Esophagus squamous epithelium (tissue), 5 donors: ENCODE measurements at places on chromosomes 1 and 21.

DNA sequence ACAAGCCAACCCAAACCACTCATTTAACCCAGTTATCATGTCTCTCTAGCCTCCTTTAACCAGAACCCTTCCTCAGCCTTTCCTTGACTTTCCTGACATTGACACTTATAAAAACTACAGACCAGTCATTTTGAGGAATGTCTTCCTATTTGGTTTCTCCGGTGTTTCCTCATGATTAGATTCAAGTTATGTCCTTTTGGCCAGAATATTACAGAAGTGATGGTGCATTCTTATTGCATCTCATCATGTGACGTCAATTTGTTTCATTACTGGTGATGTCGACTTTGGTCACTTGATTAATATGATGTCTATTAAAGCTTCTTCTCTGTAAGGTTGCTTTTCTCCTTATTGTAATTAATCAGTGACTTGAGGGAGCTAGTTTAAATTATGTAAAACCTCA, 6.1 kb upstream of the RCSD1 start:
- H3K4me1 ChIP-seq = peaks cover 3% of the 10 kb centered on the region
- H3K4me3 ChIP-seq = no peak overlapping the region
- no peaks in the 10 kb centered on the region for H3K36me3 ChIP-seq
- no peak for DNase-seq
- no peak overlapping the region for H3K27ac ChIP-seq
- H3K27me3 ChIP-seq = no peaks in the 10 kb centered on the region

- H3K4me3 ChIP-seq = no peak overlapping the region
- no peaks in the 10 kb centered on the region for H3K4me1 ChIP-seq
- no peak for DNase-seq
- no peak overlapping the region for H3K27ac ChIP-seq
- no peaks in the 10 kb centered on the region for H3K27me3 ChIP-seq
- H3K36me3 ChIP-seq = no peaks in the 10 kb centered on the region
Measured at GRCh38 chr1:178145605-178146004, 51.7 kb downstream of the RASAL2 start.

GRCh38 chr1:2170211-2170610, 24.4 kb downstream of the FAAP20 start:
- no peak for DNase-seq
- no peaks in the 10 kb centered on the region for H3K27me3 ChIP-seq
- H3K4me3 ChIP-seq = no peak overlapping the region
- no peak overlapping the region for H3K27ac ChIP-seq
- peaks cover 25% of the 10 kb centered on the region for H3K36me3 ChIP-seq

GRCh38 chr1:76492752-76493430, 374.4 kb upstream of the ST6GALNAC5 start:
- H3K4me1 ChIP-seq = no peaks in the 10 kb centered on the region
- no peaks in the 10 kb centered on the region for H3K27me3 ChIP-seq
- H3K27ac ChIP-seq = no peak overlapping the region
- H3K36me3 ChIP-seq = no peaks in the 10 kb centered on the region
- DNase-seq = no peak
- no peak overlapping the region for H3K4me3 ChIP-seq

DNA sequence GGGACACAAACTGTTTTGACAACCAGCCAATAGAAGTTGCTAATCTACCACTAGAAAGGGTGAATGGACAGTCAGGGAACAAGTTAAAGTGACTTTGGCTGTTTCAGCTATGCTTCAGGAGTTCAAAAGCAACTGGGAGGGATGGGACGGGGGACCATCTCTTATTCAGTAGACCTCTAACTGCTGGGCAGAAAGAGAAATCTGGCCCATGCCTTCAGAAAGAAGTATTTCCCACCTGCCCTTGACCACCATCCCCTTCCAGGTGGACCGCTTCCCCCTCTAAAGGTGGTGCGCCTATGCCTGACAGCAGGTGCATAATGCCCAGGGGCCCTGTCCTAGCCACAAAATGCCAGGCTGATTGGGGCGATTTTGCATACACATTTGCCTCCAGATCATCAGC, 5.2 kb downstream of the ITPKB start:
- H3K36me3 ChIP-seq = peaks cover 39% of the 10 kb centered on the region
- peak overlapping the region; percentile 22 for H3K4me3 ChIP-seq
- peaks cover 54% of the 10 kb centered on the region for H3K4me1 ChIP-seq
- DNase-seq = no peak

- no peak overlapping the region for H3K27ac ChIP-seq
- no peak for DNase-seq
- no peak overlapping the region for H3K4me3 ChIP-seq
- H3K4me1 ChIP-seq = no peaks in the 10 kb centered on the region
Measured at GRCh38 chr1:219771080-219771479, 157.3 kb downstream of the SLC30A10 start.

- H3K36me3 ChIP-seq = no peaks in the 10 kb centered on the region
- H3K27me3 ChIP-seq = no peaks in the 10 kb centered on the region
- H3K4me1 ChIP-seq = no peaks in the 10 kb centered on the region
- no peak overlapping the region for H3K27ac ChIP-seq
Measured at GRCh38 chr1:91633438-91633837, 132.8 kb downstream of the CDC7 start.

DNA sequence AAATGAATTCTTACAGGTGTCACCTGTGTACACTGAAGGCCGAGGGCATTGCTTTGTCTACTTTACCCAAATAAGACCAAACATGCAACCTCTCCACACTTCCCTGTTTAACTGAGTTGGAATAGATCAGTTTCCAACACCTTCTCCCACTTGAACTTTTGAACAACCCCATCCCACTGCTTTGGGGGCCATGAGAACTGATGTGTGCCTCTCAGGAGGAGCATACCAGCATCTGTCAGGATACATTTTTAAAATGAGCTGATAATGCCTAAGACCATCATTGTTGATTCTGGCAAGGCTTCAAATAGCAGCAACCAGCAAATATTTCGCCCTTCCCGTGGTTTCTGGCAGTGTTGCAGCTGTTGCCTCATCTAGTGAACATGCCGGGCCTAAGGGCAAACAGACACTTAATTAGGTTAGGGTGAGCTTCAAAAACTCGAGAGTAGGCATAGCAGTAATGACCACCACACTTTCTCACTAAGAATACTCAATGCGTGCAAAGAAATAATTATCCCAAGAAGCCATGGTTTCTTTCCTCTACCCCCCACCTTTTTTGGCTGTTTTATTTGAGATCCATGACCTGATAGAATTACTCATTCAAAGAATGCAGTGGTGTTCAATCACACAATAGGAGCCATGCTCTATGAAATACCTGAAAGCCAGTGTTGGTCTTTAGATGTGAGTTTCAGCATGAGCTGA, 63.7 kb downstream of the MAP10 start:
- H3K27ac ChIP-seq = no peak overlapping the region
- H3K4me1 ChIP-seq = no peaks in the 10 kb centered on the region
- no peak overlapping the region for H3K4me3 ChIP-seq

- H3K36me3 ChIP-seq = peaks cover 37% of the 10 kb centered on the region
- peak overlapping the region; percentile 87 for H3K27ac ChIP-seq
- no peak overlapping the region for H3K4me3 ChIP-seq
- H3K27me3 ChIP-seq = no peaks in the 10 kb centered on the region
- H3K4me1 ChIP-seq = peaks cover 27% of the 10 kb centered on the region
- DNase-seq = no peak
Measured at GRCh38 chr1:27439150-27439549, 46.7 kb downstream of the GPR3 start.

DNA sequence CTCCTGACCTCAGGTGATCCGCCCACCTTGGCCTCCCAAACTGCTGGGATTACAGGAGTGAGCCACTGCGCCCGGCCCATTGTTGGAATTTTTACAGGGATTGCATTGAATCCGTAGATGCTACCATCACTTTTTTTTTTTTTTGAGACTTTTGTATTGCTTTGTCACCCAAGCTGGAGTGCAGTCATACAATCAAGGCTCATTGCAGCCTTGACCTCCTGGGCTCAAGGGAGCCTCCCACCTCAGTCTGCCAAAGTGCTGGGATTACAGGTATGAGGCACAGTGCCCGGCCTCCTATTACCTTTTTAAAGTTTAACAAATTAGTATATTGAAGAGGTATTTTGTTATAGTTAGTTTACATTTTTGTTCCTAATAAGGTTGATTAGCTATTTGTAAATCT, 62.2 kb upstream of the SLC45A1 start:
- no peaks in the 10 kb centered on the region for H3K4me1 ChIP-seq
- H3K27ac ChIP-seq = no peak overlapping the region
- H3K27me3 ChIP-seq = no peaks in the 10 kb centered on the region
- H3K4me3 ChIP-seq = no peak overlapping the region
- DNase-seq = no peak

DNA sequence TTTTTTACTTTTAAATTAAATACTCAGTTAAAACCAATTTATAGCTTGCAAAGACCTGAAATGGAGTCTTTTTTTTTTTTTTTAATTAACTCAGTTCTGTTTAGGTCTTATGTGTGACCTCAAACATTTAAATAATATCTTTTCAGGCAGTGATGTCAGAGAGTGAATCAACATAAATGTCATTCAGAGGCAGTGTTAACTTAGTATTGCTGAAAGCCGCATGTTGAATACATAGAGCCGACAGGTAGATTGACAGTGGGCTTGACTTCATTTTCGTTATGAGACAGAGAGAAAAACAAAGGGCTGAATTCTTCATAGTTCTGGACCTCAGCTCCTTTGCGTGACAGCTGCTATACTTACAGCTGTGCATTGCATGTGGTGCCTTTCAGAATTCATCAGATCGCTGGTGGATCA, 51.5 kb downstream of the PRDM2 start:
- H3K27me3 ChIP-seq = no peaks in the 10 kb centered on the region
- H3K27ac ChIP-seq = peak overlapping the region; percentile 95
- H3K4me1 ChIP-seq = peaks cover 41% of the 10 kb centered on the region
- H3K4me3 ChIP-seq = peak overlapping the region; percentile 69
- no peak for DNase-seq

GRCh38 chr1:86858524-86859261, 55.2 kb downstream of the SELENOF start:
- H3K36me3 ChIP-seq = no peaks in the 10 kb centered on the region
- H3K4me3 ChIP-seq = no peak overlapping the region
- H3K4me1 ChIP-seq = no peaks in the 10 kb centered on the region
- H3K27ac ChIP-seq = no peak overlapping the region
- H3K27me3 ChIP-seq = no peaks in the 10 kb centered on the region
- no peak for DNase-seq

DNA sequence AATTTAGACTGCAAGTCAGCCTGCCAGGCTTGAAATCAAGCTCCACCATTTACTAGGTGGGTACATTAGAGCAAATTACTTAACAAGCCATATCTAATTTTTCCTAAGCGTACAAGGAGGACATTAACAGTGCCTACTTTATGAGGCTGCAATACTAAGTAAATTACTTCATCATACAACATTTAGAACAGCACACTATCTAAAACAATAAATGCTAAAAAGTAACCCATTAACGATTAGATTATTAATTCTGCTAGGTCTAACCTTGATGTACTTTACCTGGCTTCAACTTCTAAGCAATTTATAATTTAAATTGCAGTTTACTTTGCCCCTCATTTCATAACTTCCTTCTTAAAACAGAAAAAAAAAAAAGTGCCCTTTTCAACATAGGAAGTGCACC, 1155.6 kb upstream of the NCAM2 start:
- no peaks in the 10 kb centered on the region for H3K27me3 ChIP-seq
- no peak for DNase-seq
- no peak overlapping the region for H3K4me3 ChIP-seq
- no peaks in the 10 kb centered on the region for H3K4me1 ChIP-seq

DNA sequence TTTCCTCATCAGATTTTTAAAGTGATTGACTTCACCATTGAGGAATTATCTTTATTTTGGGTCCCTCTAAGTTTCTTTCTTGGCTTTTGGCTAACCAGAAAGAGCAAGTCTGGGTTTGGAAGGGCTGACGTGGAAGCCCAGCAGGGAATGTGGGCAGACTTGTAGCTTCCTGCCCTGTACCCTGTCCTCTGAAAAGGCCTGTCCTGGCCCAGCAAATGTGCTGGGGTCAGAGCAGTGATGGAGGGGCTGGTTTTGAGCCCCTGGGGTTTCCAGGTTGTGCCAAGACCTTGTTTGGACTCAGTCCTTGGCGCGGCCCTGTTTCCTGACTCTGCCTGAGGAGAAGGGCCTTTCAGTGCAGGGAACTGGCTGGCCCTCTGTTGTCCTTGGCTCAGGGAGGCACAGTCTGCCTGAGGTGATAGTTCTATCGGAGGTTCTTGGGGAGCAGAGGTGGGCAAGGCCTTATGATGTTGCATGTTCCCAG, 72.1 kb downstream of the UCK2 start:
- peaks cover 85% of the 10 kb centered on the region for H3K4me1 ChIP-seq
- H3K27ac ChIP-seq = peak overlapping the region; percentile 52
- no peak overlapping the region for H3K4me3 ChIP-seq
- no peaks in the 10 kb centered on the region for H3K27me3 ChIP-seq
- no peaks in the 10 kb centered on the region for H3K36me3 ChIP-seq

GRCh38 chr1:111653709-111654108, 34.1 kb downstream of the RAP1A start:
- peaks cover under 1% of the 10 kb centered on the region for H3K36me3 ChIP-seq
- no peak for DNase-seq
- H3K27ac ChIP-seq = no peak overlapping the region
- H3K27me3 ChIP-seq = no peaks in the 10 kb centered on the region
- peaks cover 8% of the 10 kb centered on the region for H3K4me1 ChIP-seq
- no peak overlapping the region for H3K4me3 ChIP-seq

DNA sequence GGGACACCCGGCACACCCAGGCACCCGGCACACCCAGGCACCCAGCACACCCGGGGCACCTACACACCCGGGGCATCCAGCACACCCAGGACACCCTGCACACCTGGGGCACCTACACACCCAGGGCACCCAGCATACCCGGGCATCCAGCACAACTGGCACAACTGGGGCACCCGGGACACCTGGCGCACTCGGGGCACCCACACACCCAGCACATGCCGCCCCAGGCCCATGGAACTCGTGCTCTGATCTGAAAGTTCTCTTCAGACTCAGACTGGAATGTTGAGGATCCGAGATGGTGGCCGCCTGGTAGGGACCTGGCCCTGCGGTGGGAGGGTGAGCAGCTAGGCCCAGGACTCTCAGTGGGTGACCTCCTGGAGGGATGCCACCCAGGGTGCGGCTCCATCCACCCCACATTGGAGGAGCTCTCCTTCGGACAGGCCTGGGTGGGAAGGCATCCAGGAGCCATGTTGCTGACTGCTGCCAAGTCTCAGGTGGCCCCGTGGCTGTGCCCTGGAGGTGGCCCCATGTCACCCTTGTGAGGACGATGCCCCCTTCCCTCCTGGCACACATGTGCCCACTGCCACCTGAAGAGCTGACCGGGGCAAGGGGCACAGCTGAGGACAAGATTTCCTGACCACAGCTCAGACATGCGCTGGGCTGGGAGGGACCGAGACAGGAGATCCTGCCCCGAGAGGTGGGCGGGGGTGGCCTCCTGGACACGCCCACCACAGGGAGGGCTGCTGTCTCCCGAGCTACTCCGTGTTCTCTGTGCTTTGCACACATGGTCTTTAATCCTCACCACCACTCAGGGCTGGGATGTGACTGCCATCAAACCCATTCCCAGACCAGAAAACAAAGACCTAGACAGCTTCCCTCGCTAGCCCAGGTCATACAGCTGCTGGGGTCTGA, 37.0 kb downstream of the UBE2G2 start:
- no peak for DNase-seq
- peaks cover 39% of the 10 kb centered on the region for H3K27me3 ChIP-seq
- H3K27ac ChIP-seq = no peak overlapping the region
- no peak overlapping the region for H3K4me3 ChIP-seq
- H3K36me3 ChIP-seq = no peaks in the 10 kb centered on the region
